ENCODE measurements at places on chromosomes 2 and 18.

- DNase-seq = no peak
Measured at GRCh38 chr2:218777276-218777990, 4.5 kb upstream of the CYP27A1 start.

DNA sequence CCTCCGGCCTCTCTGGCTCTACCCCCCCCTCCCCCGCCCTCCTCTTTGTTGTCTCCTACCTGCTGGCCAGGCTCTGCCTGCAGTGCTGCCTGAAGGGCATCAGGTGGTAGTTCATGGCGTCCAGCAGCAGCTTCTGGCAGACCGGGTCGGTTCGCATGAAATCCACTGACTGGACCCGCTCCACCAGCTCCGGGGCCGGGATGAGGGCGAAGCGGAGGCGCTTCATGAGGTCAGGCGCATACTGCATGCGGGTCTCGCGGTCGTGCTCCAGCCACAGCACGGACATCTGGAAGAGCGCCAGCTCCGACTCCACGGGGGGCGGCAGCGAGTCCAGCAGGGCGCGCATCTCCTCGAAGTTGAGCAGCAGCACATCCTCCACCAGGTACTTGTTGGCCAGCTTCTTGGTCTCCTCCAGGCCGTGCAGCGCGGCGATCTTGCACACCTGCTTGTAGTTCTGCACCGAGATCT lies 3.2 kb downstream of the KLHL14 start:
- DNase-seq = no peak

- DNase-seq = no peak
Measured at GRCh38 chr2:184877909-184878308, 279.6 kb downstream of the ZNF804A start.

DNA sequence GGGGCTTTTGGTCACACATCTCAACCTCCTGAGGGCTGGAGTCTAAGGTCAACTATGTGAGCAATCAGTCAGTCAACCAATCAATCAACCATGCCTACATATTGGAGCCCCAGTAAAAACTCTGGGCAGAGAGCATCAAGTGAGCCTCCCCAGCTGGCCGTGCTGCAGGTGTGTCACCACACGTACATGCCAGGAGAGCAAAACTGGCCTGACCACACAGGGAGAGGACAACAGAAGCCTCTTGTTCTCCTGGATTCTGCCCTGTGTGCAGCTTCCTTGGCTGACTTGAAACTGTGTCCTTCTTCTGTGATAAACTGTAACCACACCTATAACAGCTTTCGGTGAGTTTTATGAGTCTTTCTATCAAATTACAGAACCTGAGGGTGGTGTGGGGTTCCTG lies 25.9 kb downstream of the GPR35 start:
- DNase-seq = no peak

GRCh38 chr2:173572848-173573247 lies 218.2 kb downstream of the CDCA7 start:
- no peak for DNase-seq

DNA sequence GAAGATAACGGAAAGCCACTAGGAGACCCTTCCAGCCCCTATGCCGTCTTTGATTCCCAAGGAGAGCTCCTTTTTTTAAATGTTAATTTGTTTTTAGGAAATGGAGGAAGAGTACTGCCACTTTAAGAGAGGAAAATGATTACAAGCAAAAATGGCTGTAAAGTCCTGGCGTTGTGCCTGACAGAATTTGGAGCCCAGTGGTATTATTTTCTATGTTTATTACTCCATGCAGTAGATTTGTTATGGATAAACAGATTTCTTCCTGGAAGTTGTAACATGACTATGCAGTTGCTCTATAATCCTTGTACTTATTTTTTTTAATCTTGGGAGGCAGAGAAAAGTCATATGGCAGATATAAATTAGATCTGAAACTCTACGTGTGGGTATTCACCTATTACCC lies 141.3 kb downstream of the GBX2 start:
- no peak for DNase-seq

DNA sequence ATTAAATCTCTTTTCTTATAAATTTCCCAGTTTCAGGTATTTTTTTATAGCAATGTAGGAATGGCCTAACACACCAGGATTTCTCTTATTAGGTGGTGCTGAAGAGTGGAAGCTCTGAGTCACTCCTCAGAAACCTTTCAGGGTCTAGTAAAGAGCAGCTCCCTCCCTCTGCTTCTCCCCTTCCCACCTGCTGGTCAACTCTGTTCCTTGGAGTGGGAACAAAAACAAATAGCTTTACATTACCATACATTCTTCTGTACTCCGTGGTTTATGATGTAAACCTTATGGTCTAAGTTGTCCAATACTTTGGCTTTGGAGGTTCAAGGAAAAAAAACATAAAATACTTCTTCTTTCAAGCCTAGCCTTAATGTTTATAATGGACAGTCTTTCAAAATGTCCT lies 2.7 kb upstream of the IL1R1 start:
- no peak for DNase-seq

DNA sequence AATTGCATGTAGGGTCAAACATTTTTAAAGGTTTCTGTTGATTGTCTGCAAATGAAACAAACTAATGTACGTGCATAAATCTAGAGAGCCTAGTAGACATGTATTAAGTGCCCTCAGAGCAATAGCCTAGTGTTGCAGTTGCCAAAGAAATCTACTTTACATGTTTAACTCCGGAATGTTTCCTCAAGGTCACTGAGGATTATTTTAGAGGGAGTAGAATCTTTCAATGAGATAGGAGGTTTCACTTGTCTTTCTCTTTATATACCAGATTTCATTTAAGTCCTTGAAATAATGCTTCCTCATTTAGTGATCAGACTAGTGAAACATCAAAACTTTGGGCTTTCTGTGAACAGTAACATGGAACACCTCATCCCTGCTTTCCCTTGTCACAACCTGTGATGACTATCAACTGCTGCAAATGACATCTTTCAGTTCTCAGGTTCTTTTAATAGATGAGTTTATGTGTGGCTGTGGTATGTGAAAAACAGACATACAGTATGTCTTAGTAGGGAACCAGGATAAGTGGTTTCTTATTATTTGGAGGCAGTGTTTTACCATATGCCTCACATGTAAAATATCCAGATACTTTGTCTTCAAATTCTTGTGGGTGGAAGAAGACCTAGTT lies 5.5 kb downstream of the UBE2E3 start:
- DNase-seq = no peak

DNA sequence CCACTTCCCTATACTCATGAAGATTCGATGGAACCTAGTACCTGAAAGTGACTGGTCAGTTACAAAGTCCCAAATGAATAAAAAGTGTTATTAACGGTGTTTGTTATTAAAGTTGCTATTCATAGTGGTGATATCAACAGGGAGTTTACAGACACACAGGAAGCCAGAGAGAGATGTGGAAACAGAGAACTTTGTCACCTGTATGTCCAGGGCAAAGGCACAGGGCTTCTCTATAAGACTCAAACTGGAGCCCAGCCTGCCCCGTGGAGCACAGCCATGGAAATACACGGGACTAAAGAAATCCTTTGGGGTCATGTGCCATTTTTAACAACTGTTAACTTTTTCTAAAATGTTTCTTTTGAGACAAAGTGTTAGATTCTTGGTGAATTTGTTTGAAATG lies 68.5 kb downstream of the KLF7 start:
- no peak for DNase-seq
